NCI-H1694 (cell line): ENCODE measurements at places on chromosomes 11 and 22.

DNA sequence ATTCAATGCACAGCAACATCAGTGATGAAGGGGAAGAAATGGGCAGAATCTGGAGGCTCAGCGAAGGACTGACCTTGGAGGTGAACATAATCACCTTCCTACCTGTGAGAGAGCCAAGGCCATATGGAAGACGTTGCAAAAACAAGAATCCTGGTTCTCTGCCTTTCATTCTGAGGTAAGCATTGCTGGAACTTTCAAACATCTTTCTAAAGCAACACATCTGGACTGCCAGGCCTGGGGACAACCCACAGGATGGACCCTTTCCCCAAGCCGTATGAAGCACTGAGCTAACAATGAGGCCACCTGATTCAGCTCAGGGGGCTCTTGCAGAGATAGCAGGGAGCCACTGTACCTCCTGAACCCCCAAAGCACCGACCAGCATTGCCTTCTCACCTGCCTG is 70.5 kb downstream of the ETS1 start:
- no peak for DNase-seq

DNA sequence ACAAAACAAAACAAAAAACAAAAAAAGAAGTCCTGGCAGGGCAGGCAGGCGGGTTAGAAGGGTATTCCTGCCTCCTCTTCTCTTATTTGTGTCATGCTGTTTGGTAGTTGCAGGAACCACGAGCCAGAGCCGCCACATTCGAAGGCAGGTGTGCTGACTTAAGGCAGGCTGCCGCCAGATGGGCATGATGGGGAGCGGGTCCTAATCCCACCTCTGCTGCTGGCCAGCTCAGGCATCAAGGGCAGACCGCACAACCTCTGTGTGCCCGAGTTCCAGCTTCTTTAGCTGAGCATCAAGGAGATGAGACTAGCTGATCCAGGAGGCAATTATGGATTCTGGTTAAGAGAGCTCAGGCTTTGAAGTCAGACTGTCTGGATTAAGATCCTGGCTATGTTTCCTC is 12.1 kb downstream of the OAF start:
- DNase-seq = no peak

GRCh38 chr11:40376331-40376730 is 1083.1 kb downstream of the LRRC4C start:
- no peak for DNase-seq

DNA sequence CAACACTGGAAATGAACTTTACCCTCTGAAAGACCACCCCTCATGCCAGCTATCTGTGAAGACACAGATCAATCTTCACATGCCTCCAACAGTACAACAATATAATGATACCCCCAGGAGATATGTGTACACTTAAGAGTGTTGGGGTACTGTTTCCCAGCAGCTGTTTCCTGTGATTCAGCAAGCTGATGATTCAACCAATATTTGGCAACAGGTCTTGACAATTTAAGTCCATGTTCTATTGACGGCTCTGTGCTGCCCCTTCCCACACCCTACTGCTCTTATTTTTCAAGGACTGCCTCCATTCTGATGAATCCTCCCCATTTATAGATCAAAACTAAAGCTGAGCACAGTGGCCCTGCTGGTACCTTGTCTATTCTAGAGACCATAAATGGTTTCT is 6.6 kb downstream of the SNX19 start:
- DNase-seq = no peak

DNA sequence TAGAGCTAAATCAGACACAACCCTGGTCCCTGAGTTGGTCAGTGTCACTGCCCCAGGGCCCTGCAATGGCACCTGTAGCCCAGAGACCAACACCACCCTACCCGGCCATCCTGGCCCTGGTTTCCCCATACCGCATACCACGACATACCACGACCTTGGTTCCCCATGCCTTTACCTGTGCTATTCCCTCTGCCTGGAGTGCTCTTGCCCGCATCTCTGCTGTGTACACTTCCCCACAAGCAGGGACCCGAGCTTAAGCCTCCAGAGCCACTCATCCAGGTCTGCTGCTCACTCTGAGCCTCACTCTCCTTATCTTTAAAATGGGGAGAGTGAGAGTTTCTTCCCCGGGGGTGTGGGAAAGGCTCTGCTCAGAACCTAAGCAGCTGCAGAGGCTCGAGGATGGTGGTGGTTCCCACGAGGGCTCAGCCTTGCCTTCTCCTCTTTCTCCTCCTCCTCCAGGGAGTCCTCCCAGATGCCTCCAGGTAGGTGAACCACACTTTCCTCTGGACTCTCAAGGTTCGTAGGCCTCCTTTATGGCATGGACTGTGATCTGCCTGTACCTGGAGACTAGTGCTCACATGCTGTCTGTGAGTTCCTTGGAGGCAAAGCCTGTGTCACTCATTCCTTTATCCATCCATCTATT is 48.1 kb downstream of the WNT7B start:
- no peak for DNase-seq

GRCh38 chr11:95517453-95517852 is 272.1 kb downstream of the FAM76B start:
- DNase-seq = no peak

DNA sequence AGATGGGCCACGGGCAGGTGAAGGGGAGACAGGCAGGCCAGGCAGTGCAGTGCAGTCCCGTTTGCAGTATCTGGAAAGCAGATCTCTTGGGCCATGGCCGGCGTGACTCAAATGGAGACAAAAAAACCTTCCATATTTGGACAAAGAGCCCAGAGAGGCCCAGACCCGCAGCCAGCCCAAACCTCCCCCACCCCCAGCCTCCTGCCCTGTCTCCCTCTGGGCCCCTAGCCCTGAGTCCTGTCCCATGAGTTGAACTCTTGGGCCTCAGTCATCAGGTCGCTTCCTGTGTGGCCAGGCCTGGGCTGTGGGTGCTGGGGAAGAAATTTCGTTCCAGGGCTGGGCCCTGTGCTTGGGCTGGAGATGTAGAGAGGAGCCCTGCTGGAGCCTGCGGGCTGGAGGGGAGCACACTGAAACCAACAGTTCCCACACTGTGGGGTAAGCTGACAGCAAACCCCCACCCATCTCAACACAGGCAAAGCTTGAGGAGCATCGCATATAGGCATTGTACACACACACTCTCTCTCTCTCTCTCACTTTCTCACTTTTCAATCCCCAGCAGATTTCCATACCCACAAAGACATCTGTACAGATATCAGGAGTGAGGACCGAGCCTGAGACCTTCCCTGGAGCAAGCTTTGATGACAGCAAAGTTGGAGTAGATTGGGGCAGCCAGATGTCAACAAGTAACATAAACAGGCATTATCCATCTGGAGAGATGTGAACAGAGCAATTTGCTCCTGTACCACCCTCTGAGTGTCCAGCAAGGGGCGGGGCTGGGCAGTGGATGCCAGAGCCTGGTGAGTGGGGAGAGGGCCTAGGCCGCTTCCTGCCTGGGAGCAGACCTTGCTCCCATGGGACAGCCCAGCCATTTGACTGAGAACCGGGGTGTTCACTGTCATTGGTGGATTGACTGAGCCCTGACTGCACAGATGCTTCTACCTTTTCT is 17.2 kb downstream of the ARHGEF17 start:
- peak; percentile 61 for DNase-seq

GRCh38 chr22:34454598-34454997 is 534.3 kb upstream of the LARGE1 start:
- no peak for DNase-seq

DNA sequence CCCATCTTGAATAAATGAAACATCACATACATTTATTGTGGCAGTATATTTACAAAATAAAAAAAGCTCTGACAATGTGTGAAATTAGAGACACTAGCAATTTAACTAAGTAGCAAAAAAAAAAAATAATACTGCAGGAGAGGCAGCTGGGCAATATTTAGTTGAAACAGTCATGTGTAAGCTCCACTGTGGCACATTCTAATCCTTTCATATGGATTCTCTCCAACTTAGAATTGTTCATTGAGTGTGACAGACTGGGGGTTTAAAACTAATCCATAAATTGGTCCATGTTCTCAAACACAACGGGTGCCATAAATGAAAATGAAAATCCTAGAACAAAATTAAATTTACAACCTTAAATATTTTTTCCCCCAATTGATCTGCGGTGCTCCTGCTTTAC is 302.1 kb downstream of the CADM1 start:
- no peak for DNase-seq

DNA sequence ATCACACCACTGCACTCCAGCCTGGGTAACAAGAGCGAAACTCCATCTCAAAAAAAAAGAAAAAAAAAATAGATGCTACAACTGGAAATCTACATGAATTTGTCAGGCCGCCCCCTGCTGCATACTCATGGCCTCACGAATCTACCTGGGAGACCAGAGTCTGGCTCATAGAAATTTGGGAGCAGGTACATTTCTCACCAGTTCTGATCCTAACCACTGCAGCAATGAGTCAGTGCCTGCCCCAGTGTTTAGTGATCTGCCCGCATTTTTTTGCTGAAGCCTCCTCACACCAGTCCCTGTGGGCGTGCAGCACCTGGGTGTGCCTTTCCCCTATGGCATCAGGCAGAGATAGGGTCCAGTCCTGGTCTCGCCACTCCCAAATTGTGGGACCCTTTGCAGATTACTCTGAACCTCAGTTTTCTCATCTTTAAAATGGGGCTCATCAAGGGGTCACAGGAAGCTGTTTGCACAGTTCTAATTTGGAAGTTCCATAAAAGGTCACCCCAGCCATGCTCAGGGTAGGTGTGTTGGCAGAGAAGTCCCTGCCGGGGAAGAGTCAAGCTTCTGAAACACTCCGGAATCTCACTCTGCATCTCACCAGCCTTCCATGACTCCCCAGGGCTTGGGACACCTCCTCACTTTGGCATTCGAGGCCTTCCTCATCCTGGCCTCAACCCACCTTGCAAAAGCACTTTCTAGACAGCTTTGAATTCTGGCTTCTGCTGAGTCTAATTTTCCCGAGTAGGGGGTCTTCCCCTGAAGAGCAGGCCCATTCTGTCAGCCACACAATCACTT is 39.3 kb upstream of the LINC01488 start:
- no peak for DNase-seq

DNA sequence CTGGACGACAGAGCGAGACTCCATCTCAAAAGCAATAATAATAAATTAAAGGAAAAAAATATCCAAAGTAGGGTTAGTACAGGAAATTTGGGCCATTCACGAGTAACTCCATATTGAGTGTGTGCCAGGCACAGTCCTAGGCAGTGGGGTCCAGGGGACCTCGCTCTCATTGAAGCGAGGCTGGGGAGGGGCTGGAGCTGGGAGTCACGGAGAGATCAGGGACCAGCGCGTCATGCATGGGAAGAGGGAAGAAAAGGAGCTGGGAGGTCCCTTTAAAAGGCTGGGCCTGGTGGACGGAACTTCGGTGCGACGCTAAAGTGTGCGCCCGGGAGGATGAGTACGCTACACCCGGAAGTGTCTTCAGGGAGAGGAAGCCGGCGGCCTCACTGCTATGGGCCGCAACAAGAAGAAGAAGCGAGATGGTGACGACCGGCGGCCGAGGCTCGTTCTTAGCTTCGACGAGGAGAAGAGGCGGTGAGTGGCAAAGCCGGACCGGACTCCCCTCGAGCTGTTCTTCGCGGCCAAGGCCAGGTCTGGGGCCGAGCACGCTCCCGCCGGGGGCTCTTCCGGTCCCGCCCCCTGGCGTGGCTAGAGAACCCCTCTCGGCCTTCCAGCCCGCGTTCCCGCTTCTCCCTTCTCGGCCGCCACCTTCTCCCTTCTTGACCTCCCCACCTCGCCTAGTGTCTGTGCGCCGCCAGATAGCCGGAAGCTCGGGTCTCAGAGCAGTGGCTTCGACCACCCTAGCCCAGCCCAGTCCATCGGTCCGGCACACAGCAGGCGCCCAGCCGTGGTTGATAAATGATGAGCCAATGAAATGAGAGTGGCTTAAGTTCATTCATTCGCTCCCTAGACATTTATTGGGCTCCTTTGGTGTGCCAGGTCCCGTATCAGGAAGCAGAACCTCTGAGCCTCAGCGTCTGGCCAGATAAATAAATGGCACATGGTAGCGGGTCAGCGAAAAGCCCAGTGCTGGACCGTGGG is at the start of gene NOL12:
TSS of gene NOL12 (plus strand) at position 342 of the 981 bp plus-strand sequence. CDS start at position 392, 50 bp downstream.
- DNase-seq = peak; percentile 52

DNA sequence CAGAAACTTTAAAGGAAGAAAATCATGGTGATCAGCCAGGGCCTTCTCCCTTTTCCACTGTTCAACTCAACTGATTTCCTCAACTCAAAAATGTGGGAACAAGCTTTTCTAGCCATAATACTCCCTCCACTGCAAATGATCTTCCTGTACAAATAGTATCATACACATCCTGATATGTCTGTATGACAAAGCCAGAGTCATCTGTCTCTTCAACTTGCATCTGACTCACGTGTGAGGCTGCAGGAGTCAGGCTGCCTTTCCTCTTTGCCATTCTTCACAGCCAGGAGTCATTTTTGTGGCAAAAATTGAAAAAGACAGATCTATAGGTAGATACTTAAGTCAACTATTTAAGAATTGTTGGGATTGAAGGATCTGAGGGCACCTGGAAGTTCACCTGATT is 13.3 kb downstream of the PATZ1 start:
- DNase-seq = no peak

GRCh38 chr11:126136507-126136906 is 73.8 kb upstream of the CDON start:
- DNase-seq = no peak

- no peak for DNase-seq
Observed at GRCh38 chr11:30453705-30454104, 130.8 kb downstream of the ARL14EP start.

GRCh38 chr11:73752903-73753302 is 8.0 kb downstream of the RAB6A start:
- no peak for DNase-seq

DNA sequence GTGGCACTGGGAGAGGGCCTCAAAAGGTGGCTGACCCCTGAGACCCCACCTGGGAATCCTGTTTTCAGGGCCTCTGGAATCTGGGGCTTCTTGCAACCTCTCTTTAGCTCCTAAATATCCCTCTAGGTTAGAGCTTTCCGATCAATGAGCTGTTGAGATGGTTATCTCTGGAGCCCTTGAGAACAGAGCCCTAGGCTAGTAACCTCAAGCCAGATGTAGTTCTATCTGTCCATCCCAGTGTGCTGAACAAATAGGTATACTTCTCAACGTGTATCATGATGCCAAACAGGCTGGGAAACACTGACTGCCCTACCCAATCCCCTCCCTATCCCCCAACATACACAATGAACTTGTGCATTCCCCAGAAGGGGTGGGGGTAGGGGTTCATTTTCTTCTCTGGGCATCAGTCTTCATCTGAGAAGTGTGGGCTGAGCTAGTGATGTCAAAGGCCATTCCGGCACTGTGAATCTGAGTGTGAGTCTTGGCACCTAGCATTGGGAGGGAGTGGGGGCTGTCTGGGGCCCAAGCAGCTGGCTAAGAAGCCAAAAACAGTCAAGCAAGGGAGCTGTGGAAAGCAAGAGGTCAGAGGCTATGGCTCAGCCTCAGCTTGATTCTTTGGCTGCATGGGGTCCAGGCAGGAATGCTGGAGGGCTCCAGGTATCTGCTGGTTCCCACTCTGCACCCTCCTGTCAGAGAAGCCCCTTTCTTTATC is 17.3 kb downstream of the CD82 start:
- no peak for DNase-seq
